HT-29 (cell line): ENCODE measurements at places on chromosomes 7 and 10.

GRCh38 chr10:110225756-110226542 is 18.5 kb downstream of the MXI1 start:
- peak; percentile 94 for DNase-seq

- DNase-seq = no peak
Observed at GRCh38 chr10:112996462-112996861, 46.4 kb downstream of the TCF7L2 start.

DNA sequence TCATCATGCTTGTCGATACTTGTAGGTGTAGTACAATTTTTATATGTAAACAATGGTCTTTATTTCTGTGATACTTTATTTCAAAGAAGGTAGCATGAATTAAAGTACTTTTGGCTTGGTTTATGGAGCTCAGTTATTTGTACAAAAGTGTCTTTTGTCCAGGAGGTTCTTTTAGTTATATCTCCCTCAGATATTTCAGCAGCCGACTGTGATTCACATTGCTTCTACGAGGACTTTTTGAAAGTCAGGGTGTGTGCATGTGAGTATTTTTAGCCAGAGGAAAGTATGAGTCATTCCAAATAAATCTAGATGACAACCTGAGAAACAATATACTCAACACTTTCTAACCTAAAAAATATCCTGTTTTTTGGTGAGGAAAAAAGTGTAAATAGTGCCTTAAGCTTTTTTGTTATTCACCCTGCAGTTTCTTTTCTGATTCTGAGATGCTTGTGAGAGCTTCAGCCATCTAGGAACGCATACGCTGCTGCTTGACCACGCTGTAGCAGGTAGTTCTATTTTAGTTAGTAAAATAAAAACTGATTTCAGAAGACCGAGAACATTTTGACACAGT is 595 bp upstream of the SUN1 start:
- DNase-seq = peak; percentile 89

- no peak for DNase-seq
Observed at GRCh38 chr7:135369405-135369804, 135.8 kb downstream of the STRA8 start.

- no peak for DNase-seq
Observed at GRCh38 chr7:55534916-55535590, 37.2 kb downstream of the VOPP1 start.

GRCh38 chr7:14714161-14714728 is 188.3 kb downstream of the DGKB start:
- no peak for DNase-seq

GRCh38 chr10:88116971-88117626 is 253.7 kb downstream of the PTEN start:
- DNase-seq = no peak

DNA sequence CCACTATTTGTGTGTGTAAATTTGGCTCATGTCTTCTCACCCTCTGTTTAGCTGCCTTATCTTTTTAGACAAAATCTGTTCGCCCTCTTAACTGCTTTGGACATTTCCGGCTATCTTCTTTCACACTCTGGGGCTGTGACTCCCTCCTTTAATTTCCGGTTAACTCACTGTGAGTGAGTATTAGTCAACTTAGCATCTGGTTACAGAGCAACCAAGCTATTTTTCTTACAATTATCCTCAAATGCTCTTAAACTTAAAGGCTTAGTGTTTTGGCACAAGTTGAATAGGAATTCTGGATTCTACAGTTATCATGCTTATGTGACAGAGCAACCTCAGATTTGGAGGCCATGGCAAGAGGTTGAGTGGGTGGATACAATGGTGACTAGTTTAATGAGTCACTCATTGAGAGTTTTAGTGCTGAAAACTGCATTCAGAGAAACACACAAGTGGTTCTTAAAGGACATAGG is 177.6 kb upstream of the SEMA3A start:
- DNase-seq = no peak

GRCh38 chr10:113142601-113143362 is 192.7 kb downstream of the TCF7L2 start:
- DNase-seq = no peak

DNA sequence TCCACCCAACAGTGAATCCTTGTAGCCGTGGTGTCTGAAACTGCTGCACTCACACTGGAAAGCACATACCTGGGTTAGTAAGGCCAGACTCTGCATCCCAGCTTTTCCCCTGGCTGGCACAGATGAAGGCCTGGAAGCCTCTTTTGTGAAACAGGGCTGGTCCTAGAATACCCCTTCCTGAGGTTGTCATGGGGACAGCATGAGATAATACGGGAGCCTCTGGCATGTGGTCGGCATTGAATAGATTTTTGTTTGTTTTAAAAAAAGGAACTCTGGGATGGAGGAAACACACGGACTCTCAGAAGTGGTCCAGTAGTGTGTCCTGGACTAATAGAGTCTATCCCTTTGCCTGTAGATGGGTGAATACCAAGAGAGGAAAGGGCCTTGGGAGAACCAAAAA is 129.7 kb downstream of the TMEM178B start:
- no peak for DNase-seq

- DNase-seq = no peak
Observed at GRCh38 chr7:6071406-6071805, 40.2 kb downstream of the ANKRD61 start.

GRCh38 chr10:50211670-50212069 is 39.6 kb downstream of the ASAH2 start:
- no peak for DNase-seq

- no peak for DNase-seq
Observed at GRCh38 chr7:28960071-28960840, 2.1 kb upstream of the TRIL start.

DNA sequence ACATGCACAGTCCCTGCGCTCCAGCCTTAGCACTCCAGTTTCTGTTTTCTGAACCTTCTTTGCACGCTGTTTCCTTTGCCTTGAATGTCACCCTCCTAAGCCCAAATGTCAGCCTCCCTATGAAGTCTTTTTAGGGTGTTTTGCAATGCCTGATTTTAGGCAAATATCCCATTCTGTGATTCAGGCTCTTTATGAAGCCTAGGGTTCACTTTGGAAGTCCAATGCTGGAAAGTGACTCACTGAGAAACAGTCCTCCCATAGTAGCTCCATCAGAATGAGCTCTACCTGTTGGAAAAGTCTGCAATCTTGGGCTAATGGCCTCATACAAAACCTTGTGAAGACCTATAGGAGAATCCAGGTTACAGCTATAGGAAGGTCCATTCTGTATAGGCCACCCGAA is 5.3 kb downstream of the LAMB4 start:
- no peak for DNase-seq

GRCh38 chr7:1850111-1850975 is 180.3 kb downstream of the ELFN1 start:
- no peak for DNase-seq

GRCh38 chr7:149245244-149245643 is 5.8 kb downstream of the ZNF212 start:
- DNase-seq = no peak

- no peak for DNase-seq
Observed at GRCh38 chr10:55966101-55966500, 395.0 kb downstream of the ZWINT start.

GRCh38 chr7:116632384-116632783 is 39.6 kb upstream of the MET start:
- DNase-seq = no peak

DNA sequence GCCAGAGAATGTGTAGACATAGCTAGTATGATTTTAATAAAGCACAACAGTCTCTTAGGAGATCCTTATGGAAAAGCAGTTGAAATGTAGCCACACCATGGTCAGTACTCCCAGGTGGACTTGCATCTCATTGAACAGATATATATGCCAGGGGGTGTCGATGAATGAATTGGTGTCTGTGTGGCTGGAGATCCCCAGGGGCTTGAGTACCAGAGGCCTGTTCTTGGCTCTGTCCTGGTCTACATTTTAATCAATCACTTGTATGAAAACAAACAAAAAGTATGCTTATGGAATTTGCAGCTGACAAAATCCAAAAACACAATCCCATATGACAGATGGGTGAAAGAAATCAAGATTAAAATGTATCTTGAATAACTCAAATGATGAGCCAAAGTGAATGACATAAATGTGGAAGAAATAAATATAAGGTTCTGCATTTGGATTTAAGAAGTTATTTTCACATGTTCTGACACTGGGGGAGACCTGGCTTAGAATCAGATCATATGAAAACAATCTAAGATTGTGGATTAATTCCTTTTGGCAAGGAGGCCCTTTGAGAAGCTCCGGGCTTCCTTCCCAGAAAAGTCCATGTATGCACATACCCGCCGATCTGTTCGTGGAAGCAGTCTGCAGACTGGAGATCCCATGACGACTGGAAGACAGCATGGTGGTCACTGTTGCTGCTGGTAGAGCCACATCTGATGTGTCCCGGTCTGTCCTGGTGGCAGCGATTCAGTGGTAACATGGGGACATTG is 15.6 kb downstream of the CLEC2L start:
- no peak for DNase-seq

DNA sequence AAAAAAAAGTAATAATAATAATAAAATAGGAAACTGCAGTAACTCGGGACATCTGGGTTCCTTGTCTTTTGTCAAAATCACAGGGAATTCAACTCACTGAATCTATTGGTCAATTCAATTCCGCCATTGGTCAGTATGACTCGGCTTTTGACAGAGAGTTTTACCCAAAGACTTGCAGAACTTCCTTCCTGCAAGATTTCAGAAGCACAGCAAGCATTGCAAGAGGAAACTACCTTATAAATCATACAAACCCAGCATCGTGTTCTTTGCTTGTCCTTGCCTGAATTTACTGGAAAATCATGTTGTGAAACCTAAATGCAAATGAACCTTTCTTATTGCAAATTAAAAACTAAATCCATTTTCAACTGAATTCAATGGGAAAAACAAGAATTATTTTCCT is 15.5 kb downstream of the KLF6 start:
- no peak for DNase-seq

GRCh38 chr10:86212391-86212700 is 154.2 kb downstream of the GRID1 start:
- DNase-seq = no peak

DNA sequence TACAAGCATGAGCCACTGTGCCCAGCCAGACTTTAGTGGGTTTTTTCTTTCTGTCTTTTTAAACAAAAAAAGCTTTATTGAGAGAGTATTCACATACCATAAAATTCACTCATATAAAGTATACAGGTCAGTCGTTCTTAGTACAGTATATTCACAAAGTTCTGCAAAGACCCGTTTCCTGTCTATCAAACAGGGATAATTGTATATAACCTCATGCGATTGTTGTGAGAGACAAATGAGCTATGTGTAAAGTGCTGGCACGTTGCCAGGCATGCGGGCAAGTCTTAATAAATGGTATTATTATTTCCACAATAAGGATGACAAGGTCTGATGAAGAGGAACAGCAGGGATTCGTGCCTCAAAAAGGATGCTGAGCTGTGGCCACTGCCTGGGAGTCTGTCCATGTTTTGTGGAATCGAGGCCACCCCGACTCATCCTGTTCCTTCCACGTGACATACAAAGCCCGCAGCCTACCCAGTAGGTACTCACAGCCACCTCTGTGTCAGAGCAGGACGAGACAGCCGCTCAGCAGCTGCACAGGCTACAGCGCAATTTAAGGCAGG is 51.6 kb downstream of the SMKR1 start:
- DNase-seq = peak; percentile 29

DNA sequence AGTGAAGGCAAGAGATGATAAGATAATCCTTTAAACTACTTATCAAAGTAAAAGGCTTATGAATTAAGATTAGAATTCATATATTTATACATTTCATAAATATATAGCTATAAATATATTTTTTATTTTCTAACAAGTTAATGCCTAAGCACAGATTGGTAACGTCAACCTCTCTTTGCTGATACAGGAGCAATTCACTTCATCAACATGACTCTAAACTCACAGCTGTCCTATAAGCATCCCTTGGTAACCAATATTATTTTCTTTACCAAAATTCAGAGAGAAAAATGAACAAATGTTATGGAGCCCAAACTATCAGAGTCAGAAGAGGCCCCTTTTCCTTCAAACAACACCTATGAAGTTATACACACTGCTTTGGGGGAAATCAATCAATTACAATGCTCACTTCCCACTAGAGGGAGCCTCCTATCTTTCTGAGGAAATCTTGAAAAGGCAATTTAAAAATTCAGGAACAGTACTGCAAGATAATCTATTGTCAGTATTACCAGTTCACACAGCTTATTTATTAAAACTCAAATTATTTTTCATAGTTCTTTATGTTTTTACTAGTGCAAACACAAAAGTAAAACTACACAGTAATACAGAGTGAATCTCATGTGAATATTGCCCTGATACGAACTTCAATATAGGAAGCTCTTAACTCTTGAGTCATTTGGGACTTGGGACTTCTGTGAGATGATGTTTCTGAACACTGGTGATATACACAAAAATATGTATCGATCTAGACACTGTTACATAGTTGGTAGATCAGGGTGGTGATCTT is 51.0 kb upstream of the NOBOX start:
- peak; percentile 32 for DNase-seq

- no peak for DNase-seq
Observed at GRCh38 chr10:14820775-14821154, 17.1 kb downstream of the CDNF start.

- DNase-seq = no peak
Observed at GRCh38 chr7:141381794-141382427, 169.3 kb upstream of the AGK start.

- DNase-seq = no peak
Observed at GRCh38 chr7:122199171-122199570, 55.1 kb upstream of the AASS start.

DNA sequence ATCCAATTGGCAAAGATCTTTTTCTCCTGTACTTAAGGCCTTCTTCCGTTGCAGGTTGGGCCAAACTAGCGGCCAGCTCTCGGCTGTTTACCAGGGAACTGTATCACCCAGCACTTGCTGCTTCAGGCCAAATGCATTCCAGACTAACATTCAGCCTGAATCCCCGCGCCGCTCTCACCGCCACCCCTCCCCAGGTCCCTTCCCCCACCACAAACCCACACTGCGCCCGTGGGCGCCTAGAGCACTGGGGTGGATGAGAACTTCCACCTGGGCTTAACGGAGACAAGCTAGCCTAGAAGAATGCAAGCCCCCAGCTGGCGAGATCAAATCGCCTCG is 676 bp downstream of the TCAF1 start:
- no peak for DNase-seq

- no peak for DNase-seq
Observed at GRCh38 chr10:17795813-17796594, 13.1 kb upstream of the MRC1 start.

DNA sequence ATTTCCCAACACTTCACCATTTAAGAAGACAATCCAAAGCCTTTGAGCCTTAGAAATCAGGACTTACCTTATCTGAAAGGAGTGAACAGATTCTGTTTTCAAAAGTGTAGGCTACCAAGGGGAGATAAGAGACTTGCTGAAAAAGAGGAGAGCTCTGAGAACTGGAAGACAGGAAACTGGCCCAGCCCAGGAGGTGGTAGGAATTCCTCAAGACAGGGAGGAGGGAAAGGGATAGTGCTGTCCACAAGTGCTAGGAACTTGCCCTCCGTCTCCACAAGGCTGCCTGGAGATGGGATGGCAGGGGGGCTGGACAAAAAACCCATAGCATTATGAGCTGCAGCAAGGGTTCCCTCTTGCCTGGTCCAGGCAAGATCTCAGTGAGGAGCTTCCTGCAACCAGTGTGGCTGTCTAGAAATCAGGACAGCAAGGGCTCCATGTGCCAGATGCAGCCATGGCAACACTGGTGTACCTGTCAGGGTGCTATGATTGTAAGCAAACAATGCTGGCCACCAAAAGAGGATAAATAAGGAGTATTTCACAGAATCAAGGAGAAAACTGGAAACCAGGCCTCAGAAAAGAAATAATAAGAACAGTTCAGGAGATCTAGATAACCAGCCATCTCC is 22.7 kb upstream of the FRMD4A start:
- DNase-seq = no peak
